ENCODE measurements at places on chromosomes 1 and 21.

DNA sequence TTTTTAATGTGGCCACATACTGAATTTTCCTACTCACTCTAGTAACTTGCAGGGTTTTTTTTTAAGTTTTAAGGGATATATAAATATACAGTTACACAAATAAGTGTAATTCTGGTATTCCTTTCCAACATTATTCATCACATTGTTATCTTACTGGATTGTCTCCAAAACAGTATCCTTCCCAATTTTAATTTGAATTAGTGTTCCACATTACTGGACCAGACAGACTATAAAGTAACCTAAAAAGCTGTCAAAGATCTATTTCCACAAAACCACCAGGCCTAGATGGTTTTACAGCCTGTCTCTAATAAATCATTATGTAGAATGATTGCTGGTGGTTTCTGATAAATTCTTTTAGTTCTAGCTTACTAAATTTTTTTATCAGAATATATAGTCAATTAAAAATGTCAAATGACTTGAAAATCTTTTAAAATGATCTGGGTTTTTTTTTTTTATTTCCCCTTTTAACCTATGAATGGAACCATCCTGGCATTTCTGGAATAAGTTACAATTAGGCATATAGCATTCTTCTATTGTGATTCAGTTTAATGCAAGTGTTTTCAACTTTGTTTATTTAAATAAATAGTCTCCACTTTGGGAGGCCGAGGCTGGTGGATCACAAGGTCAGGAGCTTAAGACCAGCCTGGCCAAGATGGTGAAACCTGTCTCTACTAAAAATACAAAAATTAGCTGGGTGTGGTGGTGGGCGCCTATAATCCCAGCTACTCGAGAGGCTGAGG is 59.3 kb downstream of the PACC1 start:
- DNase-seq = no peak

GRCh38 chr1:107604825-107605224 is 360.2 kb downstream of the VAV3 start:
- no peak for DNase-seq

GRCh38 chr1:231408528-231409094 is 13.5 kb downstream of the EGLN1 start:
- no peak for DNase-seq

DNA sequence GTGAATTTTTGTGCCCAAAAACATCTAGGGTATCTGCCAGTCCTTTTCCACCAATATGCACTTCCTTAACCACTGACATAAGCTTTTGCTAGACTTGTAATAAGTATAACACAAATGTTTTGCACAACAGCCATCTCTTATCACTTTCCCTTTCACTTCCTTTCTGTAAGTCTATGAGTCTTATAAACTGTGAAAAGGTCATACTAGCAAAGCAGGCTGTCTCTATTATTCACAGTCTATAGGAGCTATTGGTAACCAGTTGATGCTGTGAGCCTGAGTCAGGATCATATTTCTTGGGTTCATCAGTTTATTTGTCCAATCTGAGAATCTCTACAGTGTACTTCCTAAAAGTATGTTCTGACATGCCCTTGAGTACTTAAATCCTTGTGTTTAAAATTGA is 172.6 kb downstream of the CHRM3 start:
- DNase-seq = no peak

GRCh38 chr1:234600418-234601281 is 9.3 kb downstream of the IRF2BP2 start:
- DNase-seq = no peak

DNA sequence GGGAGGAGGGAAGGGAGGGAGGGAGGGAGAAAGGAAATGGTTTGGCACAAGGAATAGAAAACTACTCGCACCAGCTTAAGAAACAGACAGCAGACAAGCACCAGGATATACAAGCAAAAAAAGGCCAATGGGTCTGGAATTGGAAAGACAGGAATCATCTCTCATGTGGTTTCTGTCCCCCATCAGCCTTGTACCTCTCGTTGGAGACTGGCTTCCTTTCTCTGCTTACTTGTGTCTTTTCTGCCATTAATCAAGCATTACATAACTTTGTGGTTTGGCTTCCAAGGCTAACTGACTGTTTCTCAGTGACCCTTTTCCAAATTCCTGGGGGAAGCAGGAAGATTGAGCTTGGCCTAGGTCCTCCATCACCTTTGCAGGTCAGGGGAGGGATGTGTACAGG is 11.8 kb upstream of the RALGPS2 start:
- no peak for DNase-seq

DNA sequence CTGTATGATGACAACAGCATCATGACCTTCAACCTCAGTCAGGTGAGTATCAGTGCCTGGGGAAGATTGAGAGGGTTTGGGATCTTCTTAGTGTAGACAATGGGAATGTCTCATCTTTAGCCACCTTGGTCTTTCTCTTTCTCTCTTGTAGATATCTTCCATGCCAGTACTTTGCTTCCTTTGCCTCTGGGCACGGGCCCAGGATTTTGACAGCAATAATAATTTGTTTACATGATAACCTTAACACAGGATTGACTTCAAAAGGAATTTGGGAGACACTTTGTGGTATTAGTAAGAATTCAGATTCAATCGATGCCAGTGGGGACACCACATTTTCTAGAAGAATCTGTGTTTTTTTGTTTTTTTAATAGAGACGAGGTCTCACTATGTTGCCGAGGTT is 12.1 kb upstream of the PIGV start:
- DNase-seq = no peak

DNA sequence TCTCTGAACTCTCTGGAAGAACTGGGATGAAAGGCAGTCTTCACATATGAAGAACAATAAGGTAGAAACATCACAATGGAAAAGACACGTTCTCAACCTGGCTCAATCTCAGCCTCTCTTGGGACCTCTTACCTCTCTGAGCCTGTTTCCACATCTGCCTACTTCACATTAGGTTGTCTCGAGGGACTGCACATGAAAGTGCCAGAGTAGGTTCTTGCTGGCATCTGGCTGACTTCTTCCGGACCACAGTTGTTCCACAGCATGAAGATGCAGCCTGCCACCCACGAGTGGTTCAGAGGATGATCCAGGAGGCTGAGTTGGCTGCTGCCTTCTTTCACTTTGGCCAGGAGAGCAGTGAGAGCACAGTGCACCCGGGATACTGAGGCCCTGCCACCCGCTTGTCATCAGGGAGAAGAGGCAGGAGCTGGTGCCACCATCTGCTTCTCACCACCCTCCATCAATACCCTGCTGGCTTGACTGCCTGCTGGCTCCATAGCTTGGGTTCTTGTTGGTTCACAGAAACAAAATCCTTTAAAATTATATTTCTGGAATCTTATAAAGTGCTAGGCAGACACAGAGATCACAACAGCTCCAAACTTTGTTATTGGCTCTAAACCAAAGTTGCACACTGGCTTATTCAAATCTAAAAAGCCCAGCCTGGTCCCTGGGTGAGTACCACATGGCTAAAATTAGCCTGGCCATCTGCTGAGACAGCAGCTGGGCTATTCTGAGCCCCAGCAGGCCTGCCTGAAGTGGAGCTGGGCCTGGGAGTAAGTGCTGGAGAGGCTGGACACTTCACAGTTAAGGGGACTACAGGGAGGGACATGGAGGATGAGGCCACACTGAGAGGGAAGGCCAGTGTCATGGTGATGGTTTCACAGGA is 46.9 kb upstream of the LIN9 start:
- no peak for DNase-seq

DNA sequence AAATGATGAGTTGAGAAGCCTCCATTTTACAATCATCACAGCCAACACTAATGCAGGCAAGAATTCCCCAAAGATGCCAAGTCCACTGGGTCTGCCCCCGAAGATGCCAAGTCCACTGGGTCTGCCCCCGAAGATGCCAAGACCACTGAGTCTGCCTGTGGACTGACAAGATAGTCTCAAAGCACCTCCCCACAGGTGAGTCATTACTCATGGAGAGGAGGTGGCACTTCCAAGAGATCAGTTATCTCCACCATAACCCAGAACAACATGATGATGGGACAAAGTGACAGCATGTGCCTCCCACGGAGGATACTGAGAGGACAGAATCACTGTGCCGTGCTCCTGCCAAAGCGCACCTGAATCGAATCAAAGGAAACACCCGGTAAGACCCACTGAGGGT is 4.8 kb downstream of the PTTG1IP start:
- DNase-seq = no peak

DNA sequence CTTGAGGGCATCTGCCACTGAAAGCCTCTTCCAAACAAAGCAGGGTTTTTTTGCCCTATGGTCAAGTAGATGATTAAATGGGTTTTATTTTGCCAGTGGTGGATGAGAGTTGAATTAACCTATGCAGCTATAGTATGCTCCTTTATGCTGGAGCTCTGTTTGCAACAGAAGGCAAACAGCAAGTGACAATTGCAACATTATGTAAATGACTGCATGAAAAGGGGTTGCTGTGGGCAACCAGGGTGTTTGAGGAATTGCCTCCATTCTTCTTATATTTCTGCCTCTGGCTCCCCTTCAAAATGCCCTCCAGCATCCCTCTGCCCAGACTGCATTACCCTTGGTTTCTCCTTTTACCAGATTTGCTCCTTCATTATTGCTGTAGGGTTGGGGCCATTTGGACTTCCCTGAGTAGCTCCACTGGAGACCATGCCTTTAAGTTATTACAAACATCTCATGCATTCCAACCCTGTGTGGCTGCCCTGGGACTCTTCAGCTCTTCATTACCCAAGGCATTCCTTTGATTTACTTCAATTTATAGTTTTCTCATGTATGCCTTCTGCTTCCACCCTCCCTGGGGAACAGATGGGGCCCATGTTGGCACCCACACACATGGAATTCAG is 398.4 kb downstream of the PRDM2 start:
- no peak for DNase-seq

- peak; percentile 20 for DNase-seq
Observed at GRCh38 chr1:214632091-214632490, 29.1 kb downstream of the CENPF start.

GRCh38 chr1:110170766-110171733 is 20.8 kb downstream of the SLC6A17 start:
- DNase-seq = no peak

- DNase-seq = no peak
Observed at GRCh38 chr21:33395891-33396331, 7.3 kb upstream of the IFNGR2 start.

GRCh38 chr1:179230251-179230650 is 774 bp upstream of the ABL2 start:
- no peak for DNase-seq

- no peak for DNase-seq
Observed at GRCh38 chr1:166999075-166999474, 10.0 kb downstream of the MAEL start.

- no peak for DNase-seq
Observed at GRCh38 chr1:30362603-30362990, 360.8 kb downstream of the MATN1 start.

DNA sequence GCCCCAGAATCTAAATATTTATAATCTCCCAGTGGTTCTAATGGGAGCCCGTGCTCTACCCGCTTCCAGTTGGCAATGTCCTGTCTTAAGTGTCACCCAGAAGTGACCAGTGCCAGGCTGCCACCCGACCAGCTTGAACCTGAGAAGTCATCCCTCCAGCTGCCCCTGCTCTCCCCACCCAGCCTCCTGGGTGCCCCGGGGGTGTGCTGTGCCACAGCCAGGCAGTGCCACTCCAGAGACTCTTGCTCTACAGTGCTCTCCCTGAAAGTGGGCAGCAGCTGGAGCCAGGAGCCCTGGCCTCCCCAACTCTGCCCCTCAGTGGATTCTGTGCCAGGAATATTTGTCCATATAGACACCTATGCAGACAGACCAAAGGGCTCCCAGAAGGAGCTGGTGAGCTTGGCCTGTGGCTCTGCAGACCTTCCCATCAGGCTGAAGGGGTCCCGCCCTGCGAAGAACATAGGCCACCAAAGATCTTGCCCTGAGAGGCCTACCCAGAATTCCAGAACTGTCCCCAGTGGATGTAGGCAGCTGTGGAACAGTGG is 9.0 kb upstream of the EPS8L3 start:
- no peak for DNase-seq

- no peak for DNase-seq
Observed at GRCh38 chr1:234270093-234270492, 103.2 kb upstream of the COA6 start.
